ENCODE measurements at places on chromosomes 5 and 9.

GRCh38 chr9:27703216-27703980 is 130.1 kb upstream of the C9orf72 start:
- no peak for DNase-seq

- DNase-seq: no peak
These were observed 884.7 kb upstream of the ARRDC3 start for GRCh38 chr5:92267830-92268229.

GRCh38 chr9:95135756-95136155 is 181.8 kb downstream of the FANCC start:
- no peak for DNase-seq

DNA sequence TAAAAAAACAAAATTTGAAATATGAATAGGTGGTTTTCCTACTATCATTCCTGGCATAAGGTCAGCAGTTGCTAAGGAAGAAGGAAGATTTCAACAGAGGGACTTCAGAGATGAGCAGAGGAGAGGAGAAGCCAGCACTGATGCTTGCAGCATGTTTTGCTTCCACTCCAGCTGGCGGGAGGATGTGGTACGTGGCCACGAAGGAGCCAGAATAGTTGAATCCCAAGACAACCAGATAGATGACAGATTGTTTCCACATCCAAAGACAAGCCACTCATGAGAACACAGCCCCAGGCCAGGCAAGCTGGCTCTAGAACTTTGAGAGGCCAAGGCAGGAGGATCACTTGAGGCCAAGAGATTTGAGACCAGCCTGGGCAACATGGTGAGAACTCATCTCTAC is 15.1 kb downstream of the TIMD4 start:
- DNase-seq: no peak

DNA sequence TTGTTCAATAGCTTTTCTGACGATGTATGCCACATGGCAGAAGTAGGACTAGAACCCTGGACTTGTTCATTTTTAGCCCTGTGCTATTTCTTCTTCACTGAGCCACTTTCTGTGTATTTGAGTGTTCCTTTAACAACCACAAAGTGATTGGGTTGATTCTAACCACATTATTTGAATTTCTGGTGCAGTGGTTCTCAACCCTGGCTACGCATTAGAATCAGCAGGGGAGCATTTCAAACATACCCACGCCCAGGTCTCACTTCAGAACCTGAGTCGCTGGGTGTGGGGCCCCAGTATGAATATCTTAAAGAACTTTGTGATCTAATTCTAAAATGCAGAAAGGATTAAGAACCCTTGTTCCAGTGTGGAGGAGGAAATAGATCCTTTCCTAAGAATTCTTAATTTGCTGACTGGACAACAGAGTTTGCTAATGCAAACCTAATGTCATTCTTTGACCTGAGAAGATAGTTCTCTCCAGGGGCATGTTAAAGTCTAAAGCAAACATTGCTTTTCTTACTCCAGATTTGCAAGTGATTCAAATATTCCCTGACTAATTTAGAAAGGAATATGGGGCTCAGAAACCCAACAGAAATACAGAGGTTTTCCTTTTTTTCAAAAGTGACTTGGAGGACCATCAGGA is 75.4 kb upstream of the GDNF start:
- no peak for DNase-seq

DNA sequence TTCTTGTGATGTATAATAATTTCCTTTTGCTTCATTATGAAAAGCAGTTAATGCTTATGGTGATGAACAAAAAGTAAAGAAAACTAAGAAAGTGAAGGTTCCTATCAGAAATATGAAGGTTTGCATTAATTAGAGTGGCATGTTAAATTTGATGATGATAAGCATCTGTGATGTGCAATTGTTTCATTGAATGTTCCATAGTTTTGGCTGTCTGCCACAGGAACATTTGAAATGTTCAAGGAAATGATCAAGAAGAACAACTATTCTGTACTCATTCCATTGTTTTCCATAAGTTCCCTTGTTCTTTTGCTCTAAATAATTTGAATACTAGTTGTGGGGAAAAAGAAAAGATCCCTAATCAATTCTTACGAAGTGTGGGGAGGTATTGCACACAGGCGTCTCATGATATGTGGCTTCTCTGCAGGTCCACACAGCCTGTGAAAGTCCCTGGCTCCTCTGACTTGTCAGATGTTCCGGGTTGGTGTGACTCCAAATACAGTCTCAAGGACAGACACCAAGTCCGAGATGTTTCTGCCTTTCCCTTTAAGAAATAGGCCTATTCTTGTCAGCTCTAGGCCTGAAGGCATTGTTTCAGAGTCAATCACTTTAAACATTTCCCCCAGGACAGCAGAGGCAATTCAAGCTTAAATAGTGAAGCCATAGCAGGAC is 152.6 kb upstream of the MAST4 start:
- peak; percentile 6 for DNase-seq

DNA sequence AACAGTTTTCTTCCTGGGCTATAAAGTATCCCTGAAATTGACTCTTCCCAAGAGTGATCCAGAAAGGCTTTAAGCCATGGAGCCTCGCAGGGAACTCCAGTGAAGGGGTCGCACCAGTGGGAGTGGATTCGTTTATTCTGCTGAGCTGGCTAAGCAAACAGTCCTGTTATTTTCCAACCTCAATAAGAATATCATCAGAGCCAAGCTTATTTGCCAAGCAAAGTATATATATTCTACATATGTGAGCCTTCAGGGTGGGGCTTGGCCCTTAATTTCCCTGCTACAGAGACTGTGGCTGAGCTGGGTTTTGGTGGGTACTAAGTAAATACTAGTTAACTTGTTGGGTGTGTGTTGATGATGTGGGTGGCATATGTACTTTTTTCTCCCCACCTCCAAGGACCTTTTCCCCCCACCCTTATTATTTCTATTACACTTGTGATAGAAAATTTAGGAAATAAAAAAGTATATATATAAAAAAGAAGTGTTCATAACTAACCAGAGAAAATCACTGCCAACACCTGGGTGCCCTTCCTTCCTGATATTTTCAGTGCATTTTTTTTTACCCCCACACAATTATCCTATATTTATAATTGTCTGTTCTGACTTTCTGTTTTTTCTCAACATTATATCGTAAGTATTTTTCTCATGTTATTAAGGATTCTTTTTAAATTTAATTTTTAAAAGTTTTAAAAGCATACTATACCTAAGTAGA is 5.3 kb downstream of the GSN start:
- DNase-seq: no peak

Measured in fibroblast of skin of right quadriceps (primary cell).